ENCODE measurements at places on chromosomes 4 and X.
A peak's percentile ranks its signal among the peaks of the same experiment; 100 is the strongest.

- DNase-seq = peak; percentile 58
These were observed 63.9 kb downstream of the TRAPPC11 start for GRCh38 chr4:183722731-183723560.

GRCh38 chr4:12393631-12394262 lies 965.1 kb upstream of the HS3ST1 start:
- DNase-seq = no peak

DNA sequence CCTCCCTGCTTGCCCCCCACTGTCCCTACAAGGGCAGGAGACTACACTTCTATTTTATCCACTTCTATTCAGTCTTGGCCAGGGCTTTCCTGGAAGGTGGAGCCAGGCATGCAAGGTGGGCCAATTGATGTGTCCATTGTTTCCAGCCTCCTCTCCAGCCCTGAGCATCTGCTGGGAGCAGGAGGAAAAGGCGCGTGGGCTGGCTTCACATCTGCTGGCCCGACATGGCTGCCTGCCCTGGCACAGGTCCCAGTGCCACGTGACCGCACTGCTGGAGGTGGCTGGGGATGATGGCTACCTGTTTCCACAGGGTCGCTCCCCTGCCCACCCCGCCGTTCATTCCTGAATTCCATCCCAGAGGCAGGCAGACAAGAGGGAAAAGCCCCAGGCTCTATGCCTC lies 247.7 kb downstream of the AFAP1 start:
- DNase-seq = no peak

GRCh38 chr4:56655209-56655626 lies 25.9 kb downstream of the HOPX start:
- no peak for DNase-seq

DNA sequence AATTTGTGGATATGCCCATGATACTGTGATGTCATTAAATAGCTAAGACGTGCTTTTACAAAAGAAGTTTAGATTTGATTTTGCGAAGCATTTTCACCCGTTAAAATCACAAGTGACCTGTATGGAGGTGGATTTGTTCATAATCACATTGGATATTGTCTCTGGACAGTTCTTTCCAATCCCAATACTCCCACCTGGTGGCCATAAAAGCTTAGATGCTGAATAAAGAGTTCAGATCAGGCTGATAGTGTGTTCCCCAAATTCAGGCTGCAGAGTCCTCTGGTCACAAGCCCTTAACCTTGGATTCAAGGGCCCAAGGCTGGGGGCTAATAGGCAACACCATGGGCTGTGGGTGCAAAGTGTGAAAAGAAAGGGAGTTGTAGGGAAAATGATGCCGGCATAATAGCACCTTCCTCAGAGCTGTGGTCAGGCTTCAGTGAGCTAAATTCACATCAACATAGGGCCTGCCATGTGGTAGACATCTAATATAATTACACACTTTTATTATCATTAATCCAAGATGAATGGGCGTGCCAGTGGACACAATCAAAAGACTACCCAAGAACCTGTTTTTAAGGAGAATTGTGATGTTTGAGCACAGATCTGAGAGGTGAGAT lies 28.1 kb downstream of the SMIM43 start:
- DNase-seq = no peak

DNA sequence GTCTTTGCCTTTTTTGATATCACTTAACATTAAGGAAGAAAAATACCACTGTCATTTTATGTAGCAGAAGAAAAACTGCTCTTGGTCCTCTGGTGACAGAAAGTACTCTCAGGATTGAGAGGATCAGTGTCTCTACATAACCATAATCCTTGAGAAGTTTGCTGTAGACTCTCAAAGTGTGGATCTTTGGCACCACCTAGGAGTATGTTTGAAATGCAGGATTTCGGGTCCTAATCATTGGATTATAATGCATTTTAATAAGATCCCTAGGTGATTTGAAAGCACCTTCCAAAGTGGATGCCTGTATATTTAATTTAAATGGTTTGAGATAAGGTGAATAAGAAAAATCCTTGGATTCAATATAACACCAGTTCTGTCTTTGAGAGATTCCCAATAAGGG lies 23.2 kb downstream of the MOB1B start:
- no peak for DNase-seq

- DNase-seq = no peak
These were observed 31.9 kb downstream of the KDM5C start for GRCh38 chrX:53193093-53193492.

DNA sequence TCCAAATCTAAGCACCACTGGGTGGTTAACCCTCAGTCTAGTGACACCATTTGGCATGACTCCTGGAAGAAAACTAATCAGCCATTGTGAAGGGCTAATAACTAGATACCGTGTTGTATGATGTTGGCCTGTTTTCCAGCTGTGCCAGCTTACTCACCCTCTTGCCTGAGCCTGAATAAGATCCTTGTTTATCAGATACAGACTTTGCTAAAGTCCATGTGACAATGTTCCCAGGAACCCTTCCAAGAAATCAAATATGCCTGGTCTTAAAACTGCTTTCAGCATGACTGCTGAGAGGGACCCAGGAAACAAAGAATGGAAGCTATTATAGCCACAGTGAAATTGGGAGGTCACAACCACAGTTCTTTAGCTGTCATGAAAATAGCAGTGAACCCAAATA lies 640.8 kb upstream of the INTU start:
- DNase-seq = no peak

GRCh38 chr4:101067383-101067782 lies 279.9 kb downstream of the PPP3CA start:
- no peak for DNase-seq

DNA sequence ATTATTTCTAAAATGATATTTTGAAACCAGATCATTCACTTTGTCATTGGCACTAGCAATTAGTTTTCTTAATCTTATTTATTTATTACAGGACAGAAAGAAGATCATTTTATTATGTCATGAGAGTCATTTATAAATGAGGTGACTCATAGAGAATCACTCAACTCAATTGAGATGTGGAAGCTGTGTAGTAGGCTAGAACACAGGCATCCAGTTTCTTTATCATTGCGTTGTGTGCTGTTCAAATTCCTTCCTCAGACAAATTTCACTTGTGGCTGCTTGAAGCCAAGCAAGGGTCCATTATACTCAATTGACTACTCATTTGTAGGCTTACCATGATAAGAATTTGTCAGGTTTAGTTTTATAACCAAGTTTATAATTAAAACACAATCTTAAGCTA lies 87.6 kb downstream of the MRPL1 start:
- no peak for DNase-seq

GRCh38 chr4:110963662-110964280 lies 340.9 kb upstream of the PITX2 start:
- no peak for DNase-seq

DNA sequence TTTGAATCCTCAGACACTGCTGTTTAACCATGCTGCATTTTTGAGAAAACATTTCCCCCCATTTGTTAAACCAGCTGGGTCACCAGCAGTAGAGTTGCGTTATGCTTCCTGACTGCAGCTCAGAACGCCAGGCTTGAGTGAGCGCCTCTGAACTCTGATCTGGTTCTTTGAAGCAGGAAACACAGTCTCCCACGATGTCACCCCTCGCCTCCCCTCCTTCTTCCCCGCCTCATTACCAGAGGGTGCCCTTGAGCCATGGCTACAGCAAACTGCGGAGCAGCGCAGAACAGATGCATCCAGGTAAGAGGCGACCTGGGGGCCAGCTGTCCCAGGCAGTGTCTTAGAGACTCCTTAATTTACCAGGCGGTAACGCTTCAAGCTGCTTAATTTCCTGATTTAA lies 78.4 kb downstream of the REPS2 start:
- no peak for DNase-seq

GRCh38 chrX:131778269-131779218 lies 234.7 kb downstream of the OR13H1 start:
- no peak for DNase-seq

- no peak for DNase-seq
These were observed 1450.3 kb downstream of the STIM2 start for GRCh38 chr4:28310926-28311325.

DNA sequence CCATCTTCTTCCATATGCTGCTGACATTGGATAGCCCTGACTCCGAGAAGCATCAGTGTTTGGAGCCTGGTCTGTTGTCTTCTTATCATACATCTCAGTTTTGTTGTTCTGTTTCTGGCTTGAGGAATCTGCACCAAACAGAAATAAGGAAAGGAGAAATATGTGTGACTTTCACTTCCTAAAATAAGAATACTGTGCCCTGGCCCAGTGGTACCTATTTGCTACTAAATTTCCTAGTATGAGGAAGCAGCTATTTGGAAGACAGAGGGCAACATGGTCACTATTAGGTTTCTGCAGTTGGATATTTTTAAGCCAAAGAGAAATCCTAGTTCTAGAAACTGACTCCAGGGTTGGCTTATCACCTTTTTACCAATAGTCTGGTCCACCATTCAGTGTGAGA lies 16.8 kb downstream of the CT47C1 start:
- DNase-seq = no peak

DNA sequence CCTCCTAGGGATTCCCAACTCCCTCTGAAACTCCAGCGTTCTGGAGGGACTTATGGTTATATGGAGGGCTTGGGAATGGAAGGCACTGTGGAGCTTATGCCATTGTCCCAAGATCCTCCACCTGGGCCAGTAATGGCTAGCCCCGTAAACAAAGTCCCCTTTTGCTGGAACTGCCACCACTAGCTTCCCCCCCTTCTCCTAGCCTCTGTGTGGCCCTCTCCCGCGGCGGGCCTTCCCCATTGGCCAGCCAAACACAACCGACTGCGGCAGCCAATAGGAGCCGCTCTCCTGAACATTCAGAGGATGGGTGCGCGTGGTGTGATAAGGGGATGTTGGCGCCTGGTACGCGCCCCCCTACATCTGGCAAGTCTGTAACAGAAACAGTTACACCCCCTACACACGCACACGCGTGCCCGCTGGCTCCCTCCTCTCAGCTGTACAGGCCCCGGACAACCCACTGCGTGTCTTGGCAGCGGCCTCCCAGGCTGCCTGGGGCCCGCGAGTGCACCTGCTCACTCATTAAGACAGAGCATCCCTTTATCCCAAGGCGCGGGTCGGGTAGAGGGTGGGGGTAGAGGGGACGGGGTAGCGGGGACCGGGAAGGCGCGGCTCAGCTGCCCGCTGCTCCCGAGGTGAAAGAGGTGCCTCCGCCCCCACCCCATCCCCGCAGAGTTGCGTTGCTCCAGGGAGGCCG lies 863 bp upstream of the RAB33A start:
- DNase-seq = peak; percentile 39

DNA sequence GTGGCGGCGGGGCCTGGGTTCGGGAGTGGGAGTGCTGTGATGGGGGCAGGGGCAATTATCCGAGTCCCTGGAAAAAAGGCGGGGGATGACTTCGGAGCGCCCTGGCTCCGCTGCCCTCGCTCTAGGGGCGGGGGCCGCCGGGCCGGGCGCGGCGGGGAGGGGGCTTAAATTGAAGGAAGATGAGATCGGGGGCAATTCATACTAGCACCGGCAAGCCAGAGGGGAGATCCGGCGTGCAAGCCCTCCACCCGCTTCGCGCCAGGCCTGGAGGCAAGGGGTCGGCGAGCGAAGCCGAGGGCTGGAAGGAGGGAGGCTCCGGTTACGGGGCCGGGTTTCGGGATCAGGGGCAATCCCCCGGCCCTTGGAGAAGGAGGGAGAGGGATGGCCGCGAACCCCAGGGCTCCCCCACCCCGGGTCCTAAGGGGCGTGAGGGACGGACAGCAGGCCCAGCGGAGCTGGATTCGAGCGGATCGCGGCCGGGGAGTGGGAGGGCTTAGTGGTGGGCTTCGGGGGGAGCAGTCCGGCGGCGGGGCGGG lies 1.2 kb downstream of the BCORL1 start:
- no peak for DNase-seq

GRCh38 chr4:23125118-23125517 lies 432.4 kb downstream of the GBA3 start:
- no peak for DNase-seq

DNA sequence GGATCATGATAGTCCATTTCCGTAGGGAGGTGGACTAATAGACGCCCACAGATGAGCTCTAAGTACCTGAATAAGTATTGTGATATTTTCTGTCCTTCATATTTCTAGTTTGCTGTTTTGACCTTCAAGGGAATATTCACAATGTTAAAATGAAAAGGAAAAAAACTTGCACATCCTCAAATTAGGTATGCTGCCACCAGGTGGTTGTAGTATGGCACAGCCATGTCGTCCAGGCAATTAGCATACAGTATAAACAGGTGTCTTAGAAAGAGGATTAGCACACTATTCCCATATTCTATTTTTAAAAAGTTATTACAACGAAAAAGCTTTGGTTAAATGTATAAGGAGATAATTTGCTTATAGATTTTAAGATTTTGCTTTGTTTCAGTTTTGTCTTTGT lies 802.0 kb downstream of the RPA4 start:
- no peak for DNase-seq

DNA sequence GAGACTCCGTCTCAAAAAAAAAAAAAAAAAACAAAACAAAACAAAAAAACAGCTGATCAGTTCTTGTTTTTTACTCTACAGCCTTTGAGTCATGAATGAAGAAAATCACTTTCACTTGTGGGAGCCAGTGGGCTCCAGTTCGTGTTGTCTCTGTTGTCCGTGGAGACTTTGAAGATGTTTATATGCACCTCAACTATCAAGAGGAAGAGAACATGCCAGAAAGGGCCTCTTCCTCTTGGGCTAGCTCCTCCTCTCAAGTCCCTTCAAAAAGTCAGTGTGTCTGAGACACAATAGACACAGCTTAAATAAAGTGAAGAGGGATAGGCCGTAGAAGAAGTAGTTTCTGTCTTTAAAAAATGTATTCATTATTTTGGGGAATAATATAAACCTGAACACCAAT lies 182.7 kb downstream of the KDR start:
- peak; percentile 21 for DNase-seq

- no peak for DNase-seq
These were observed 45.0 kb upstream of the NKX1-1 start for GRCh38 chr4:1451106-1451751.

DNA sequence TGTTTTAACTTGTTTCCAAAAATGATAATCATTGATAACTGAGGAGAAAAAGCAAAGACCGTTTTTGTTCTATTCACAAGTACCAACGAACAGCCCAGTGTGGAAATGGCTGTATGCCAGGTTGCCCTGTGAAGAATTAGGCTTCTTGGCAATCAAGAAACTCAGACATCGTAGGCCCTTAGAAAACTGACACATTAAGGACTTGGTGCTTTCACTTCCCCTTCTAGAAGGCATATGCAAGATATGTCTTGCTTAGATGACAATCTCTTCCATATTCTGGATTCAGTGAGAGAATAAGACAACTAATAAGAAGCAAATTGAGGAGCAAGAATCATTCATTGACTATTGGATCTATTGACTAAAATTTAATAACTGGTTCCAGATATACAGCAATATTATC lies 56.6 kb downstream of the ANAPC10 start:
- no peak for DNase-seq

GRCh38 chrX:39514801-39515200 lies 583.0 kb downstream of the BCOR start:
- no peak for DNase-seq

- DNase-seq = no peak
These were observed 83.9 kb upstream of the USP9X start for GRCh38 chrX:41001327-41001726.

- no peak for DNase-seq
These were observed 125.3 kb downstream of the GLUD2 start for GRCh38 chrX:121172703-121173102.

- DNase-seq = no peak
These were observed 115.5 kb downstream of the FNIP2 start for GRCh38 chr4:158884280-158884679.

All from memory B cell (primary cell).